Activated naive CD8-positive, alpha-beta T cell treated with anti-CD3 and anti-CD28 coated beads for 36 hours (primary cell): ENCODE measurements at places on chromosomes 1 and 21.

DNA sequence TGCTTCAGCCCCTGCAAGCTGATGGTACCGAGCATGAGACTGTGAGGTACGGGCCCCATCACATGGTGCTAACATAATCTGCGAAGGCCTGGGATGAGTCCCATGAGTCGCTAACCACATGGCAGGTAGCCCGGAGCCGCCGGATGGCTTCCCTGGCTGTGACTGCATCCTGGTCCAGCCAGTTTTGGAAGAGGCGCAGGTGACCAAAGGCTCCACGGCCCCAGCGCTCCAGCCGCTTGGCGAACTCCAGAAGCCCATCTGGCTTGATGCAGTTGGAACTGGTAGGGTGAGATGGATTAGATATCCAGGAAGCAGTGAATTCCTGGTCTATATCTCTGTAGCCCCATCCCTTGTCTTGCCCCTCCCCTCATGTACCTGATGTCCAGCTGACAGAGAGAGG, 24.6 kb downstream of the LRRC41 start:
- no peak for DNase-seq

DNA sequence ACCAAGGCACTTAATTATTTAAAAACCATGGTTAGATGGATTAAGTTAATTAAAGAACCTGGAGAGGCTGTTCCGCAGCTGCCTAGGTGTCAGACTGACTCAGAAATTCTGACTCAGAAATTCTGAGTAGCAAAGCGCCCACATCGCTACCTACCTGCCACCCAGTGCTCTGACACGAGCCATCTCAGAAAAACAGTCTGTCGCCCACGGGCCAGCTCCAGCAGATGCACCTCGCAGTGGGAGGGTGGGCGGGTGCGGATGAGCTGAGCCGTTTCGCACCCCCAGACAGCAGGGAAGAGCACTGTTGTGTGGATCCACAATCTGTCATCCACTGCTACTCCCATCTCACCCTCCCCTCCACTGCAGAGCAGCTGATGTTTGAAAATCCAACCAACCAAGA, 13.5 kb downstream of the KCNK1 start:
- DNase-seq = no peak

DNA sequence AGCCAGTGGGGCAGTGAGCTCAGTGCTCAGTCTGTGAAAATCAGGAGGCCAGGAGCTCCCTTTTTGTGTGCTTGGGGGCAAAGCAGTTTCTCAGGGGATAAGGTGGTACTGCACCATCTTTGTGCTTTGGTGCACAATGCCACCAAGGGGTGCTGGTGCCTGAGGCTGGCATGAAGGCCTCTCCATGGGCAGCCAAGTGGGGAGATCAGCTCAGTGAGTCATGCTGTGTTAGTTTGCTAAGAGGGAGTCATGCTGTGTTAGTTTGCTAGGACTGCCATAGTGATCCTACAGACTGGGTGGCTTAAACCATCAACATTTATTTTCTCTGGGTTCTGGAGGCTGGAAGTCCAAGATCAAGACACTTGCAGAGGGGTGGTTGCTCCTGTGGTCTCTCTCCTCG, 428.1 kb downstream of the PRDM2 start:
- DNase-seq = no peak

DNA sequence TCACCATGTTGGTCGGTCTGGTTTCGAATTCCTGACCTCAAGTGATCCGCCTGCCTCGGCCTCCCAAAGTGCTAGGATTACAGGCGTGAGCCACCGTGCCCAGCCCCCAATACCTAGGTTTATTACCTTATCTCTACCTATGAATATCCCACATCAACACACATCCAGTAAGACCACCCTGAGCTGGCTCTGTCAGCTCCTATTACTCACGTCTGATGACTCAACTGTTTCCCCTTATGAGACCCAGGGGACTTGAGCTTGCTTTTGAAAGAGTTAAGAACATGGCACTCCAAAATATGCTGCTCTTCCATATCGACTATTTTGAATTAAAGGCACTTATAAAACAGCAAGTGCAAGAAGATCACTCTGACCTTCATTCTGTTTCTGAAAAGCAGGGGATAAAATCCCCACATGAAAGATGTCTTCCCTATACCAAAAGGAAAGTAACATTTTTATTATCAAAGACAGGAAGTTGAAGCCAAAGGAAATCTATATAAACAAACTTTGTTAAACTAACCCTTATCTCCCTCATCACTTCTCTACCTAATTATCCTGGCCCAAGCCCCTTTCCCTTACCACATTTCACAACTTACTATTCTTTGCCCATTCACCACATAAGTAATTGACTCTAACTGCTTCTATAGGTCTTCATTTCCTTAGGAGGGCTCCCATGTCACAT, 41.3 kb upstream of the OSBPL9 start:
- DNase-seq = no peak

- no peak for DNase-seq
Observed at GRCh38 chr1:66383168-66383567, 150.8 kb upstream of the SGIP1 start.

GRCh38 chr1:67723620-67724019, 38.6 kb downstream of the GADD45A start:
- peak; percentile 19 for DNase-seq
